T-helper 17 cell (primary cell): ENCODE measurements at places on chromosomes 2 and 18.

GRCh38 chr2:120265006-120265405, 12.4 kb downstream of the RALB start:
- no peak for DNase-seq

- no peak for DNase-seq
Observed at GRCh38 chr18:22488554-22488953, 70.8 kb upstream of the CTAGE1 start.

DNA sequence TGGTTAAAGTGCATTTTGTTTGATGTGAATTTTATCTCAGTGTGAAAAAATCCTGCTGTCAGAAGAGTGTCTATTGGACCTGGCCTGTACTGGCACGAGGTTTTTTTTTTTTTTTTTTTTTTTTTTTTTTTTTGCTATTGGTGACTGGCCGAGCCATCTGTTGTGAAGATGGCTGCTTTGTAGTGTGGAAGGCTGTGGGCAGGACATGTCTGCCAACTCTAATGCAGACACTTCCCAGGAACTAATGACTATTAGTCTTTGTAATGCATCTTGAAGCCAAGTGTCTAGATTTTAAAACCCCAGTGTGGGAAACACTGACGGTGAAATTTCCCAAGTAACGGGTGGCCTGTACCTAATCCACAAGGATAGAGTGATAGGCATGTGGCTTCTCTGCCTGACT, 34.3 kb downstream of the ZAP70 start:
- DNase-seq = no peak

- no peak for DNase-seq
Observed at GRCh38 chr2:137523931-137524330, 440.3 kb upstream of the HNMT start.

DNA sequence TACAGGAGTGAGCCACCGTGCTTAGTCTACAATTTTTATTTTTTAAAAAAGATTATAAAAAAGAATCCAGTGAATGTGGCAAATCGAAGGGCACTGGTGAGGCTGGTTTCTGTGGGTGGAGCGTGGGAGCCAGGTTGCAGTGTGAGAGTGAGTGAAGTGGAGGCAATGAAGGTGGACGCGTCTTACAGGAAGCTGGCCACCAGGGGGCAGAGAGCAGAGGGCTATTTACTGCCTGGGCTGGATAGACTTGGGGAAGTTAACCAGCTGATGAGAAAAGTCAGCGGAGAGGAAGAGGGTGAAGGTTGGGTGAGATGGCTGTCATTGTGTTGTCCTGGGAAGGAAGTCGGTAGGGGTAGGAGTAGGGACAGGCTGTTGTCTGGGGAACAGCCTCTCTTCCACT, 6.8 kb downstream of the SCTR start:
- DNase-seq = no peak

DNA sequence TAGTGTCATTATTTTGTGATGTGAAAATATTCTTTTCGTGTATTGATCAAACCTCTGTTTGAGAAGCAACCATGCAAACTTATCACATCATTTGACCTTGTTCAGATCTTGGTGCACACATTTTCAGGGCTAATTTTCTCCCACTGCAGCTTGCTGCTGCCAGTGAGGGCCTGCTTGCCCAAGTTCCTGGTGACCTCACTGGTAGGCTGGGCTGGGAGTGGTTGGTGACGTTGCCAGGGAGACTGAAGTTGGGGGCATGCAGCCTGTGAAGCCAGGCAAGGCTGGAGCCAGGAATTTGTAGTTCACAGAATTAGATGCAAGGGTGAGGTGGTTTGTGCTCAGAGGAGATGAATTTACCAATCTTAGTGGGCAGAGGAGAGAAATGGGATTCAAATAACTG, 38.5 kb downstream of the PARD3B start:
- DNase-seq = no peak

GRCh38 chr18:44852818-44853217, 172.1 kb downstream of the SETBP1 start:
- no peak for DNase-seq

- no peak for DNase-seq
Observed at GRCh38 chr18:75210274-75211001, at the start of gene TSHZ1. TSHZ1 (plus strand) TSS chr18:75210797; CDS start chr18:75211877, 1,080 bp downstream.

DNA sequence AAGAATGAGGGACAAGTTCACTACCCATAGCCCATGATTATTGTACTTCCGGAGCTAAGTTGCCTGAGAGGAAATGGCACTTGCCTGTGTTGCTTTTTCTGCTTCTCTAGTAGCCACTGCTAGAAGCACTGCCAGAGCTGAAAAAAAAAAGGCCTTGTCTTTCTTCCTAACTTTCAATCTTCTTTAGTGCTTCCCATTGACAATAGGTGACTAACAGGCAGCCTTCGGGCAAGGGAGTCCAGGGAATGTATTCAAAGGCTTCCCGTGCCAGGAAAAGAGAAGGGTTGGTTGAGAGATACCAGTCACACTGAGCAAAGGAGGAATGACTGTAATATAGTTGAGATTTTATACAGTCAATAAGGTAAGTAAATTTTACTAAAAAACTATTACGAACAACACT, 242.0 kb downstream of the CALCRL start:
- DNase-seq = no peak

DNA sequence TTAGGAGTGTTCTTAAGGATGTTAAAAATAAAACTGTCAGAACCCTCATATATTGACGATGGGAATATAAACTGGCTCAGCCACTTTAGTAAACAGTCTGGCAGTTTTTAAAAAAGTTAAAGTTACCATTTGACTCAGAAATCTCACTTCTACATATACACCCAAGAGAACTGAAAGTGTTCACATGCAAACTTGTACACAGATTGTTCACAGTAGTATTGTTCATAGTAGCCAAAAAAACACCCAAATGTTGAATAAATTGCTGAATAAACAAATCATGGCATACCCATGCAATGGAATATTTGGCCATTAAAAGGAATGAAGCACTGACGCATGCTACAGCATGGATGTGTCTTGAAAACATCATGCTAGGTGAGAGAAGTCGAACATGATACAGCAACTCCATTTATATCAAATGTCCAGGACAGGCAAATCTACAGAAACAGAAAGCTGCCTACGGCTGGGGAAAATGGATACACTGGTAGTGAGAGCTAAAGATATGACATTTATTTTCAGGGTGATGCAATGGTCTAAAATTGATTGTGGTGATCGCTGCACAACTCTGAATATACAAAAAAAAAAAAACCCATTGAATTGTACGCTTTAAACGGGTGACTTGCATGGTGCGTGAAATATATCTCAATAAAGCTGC, 10.1 kb downstream of the RPL31 start:
- no peak for DNase-seq

DNA sequence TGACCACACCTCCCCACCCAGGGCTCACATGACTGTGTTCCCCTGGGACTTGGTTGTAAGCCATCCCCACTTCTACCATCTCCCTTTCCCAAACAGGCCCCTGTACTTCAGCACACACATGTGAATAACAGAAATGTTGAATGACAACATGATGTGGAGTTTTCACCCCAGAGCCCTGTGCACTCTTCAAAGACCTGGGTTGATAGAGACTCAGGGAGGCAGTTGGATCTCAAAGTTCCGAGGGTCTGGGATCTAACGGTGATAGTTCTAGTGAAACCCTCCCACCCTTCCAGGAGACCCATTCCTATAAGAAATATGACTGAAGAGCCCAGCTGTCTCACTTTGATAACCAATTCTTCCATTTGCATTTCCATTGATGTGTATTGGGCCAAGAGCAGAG, at the start of gene MROH2A:
MROH2A (plus strand) TSS at position 301 of the 400 bp plus-strand sequence. CDS start 1,029 bp downstream, outside the sequence.
- DNase-seq = no peak

GRCh38 chr2:33634261-33634910, 35.3 kb upstream of the FAM98A start:
- DNase-seq = no peak

GRCh38 chr2:234496055-234496834, 636 bp downstream of the ARL4C start:
- peak; percentile 37 for DNase-seq

DNA sequence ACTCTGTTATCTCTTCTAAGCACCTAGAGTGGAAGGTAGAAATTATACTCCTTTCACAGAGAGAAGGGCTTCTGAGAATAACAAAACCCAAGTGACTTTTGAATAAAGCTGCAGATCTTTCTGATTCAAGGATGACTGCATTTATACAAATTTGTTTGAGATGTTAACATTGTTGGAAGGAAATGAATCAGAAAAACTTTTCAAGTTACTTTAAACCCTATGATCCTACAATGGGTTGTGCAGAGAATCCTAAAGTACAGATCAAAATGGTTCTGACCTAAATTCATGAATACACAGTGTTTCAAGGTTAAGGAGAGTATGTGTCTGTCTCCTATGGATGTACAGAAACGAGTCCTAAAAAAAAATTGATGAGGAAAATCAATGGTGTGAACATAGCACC, 1.8 kb downstream of the RFTN2 start:
- DNase-seq = no peak

GRCh38 chr2:182226807-182227206, 200.0 kb downstream of the PDE1A start:
- DNase-seq = no peak

DNA sequence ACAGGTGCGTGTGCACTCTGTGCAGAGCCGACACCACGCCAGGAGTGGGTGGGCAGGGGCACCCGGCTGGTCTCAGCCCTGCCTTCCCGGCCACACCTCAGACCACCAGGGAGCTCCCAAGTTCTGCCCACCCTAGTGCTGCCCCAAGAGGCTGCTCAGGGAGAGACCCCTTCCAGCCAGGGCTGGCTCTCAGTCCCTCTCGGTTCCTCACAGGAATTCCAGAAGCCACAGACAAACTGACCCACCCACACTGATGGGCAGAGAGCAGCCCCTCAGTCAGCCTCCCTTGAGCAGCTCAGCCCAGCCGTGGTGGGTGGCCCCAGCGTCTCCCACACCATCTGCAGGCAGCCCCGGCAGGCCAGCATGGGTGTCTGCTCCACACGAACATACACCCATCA, 33.8 kb downstream of the GPC1 start:
- DNase-seq = no peak

DNA sequence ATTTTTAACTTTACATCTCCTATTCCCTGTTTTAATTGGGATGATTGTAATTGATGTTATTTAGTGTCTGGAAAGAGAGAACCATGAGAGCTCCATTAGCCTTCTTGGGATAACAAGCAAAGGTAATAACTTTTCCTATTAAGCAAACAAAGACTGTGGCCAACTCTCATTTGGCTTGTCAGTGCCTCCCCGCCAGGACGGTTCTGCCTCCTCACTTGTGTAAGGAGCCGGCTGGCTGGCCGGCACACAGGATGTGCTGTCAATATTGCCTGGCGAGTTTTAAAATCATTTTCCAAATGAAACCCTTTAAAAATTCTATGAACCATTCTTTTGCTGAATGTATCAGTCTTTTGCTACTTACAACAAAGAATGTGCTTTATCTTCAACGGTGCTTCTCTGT, 898.3 kb downstream of the CPS1 start:
- no peak for DNase-seq

DNA sequence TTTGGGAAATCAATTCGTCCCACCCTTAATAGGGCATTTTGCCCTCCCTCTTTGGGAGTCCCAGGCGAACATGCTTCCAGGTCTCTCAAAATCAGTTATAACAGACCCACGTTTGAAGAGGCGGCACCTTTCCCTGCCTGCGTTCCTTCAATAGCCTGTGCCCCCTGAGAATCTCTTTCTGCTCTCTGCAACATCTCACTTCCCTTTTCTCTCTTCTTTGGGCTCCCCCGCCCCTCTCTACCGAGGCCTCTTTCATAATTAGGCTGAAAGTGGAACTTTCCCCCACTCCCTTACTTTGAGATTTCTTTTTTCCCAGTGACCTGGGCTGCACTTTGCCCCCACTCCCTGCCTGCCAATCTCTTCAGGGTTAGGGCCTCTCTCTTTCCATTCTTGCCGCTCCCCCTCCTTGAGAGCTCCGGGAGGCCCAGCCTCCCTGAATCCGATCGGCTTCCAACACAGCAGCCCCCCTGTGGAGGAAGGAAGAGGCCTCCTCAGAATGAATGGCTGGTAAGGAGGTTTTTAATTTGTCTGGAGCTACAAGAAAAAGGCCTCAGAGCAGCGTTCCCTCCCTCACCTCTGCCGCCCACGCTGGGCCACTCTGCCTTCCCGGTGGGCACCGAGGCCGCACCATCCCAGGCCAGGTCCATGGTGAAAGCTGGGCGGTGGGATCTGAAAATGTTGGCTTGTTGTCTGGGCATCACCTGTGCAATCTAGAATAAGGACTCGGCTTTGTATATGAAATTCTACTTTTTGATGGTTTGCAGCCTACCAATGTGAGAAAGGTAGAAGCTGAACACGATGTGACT, 162.6 kb upstream of the SIX3 start:
- no peak for DNase-seq

DNA sequence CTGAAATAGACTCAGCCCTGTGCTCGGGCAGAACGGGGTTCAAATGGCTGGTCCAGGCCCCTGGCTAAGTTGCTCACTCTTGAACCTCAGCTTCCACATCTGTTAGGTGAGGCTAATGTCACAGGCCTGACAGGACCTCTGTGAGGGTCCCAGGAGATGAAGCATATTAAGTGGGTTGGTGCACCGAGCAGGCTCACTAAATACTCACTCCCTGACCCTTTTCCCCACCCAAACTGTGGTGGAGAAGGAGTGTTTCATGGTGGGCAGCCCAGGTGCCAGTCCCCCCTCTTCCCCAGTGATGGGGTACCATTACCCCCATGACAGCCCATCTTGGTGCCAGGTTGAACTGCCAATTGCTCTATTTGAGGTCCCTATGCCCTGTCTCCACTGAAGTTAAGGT, 286.0 kb downstream of the MYCN start:
- DNase-seq = no peak

DNA sequence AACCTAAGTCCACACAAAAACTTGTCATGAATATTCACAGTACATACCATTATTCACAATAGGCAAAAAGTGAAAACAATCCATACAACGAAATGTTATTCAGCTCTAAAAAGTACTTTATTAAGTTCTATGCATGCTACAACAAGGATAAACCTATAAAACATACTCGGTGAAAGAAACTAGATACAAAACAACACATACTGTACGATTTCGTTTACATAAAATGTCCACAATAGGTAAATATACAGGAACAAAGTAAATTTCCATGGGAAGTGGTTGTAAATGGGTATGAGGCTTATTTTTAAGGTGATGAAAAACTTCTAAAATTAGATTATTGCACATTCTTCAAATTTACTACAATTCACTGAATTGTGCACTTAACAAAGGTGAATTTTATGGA, 8.0 kb downstream of the DSC3 start:
- no peak for DNase-seq

GRCh38 chr18:9872823-9873222, 12.9 kb upstream of the TXNDC2 start:
- DNase-seq = no peak

DNA sequence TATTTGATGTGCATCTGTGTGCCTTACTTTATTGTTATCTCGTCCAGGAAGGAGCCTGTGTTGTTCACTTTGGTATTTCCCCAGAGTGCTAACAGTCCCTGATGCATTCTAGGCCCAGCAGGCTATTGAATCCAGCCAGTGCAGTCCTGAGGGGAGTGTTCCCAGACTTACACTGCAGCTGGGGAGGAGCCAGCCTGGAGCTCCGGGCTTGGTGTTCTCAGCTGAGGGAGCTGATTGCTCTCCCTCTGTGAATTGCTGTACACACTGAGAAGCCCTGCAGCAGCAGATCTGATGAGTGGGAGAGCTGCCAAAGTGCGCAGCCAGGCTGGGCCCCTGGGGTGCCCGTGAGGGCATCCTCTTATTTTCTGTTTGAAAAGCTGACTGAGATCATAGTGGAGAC, 159.2 kb downstream of the GALNT3 start:
- no peak for DNase-seq
